CD4-positive, alpha-beta T cell (primary cell): ENCODE measurements at places on chromosomes 2 and 18.

DNA sequence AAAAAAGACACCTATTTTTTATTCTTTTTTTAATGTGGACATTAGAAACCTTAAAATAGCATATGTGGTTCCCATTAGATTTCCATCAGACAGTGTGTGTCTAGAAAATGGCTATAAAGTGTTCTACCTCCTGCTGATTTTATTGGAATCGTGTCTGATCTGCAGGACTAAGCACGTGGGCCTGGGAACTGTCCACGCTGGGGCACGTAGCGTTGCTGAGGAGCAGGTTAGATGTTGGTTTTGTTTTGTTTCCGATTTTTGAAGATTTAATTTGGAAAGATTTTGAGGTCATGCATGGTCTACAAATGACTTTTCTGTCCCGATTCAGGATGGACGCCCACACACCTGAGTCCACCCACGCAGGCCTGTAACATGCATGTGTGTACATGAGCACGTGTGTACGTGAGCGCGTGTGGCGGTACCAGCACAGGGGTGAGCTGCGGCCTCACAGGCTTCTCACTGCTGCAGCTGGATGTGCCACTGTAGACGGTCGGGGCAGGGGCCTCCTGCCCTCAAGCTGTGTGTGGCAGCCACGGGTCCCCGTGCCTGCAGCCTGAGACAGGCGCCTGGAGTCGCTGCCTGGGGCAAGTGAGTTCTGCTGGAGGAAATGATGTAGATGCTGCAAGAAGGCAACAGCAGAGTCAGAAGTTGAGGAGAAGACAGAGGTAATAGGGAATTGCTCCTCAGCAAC, 99.7 kb upstream of the CTDP1 start:
- DNase-seq, result no peak

GRCh38 chr2:10422732-10423399, 25.3 kb downstream of the ODC1 start:
- DNase-seq, result no peak

GRCh38 chr2:135762530-135762929, 20.9 kb downstream of the UBXN4 start:
- DNase-seq, result no peak

DNA sequence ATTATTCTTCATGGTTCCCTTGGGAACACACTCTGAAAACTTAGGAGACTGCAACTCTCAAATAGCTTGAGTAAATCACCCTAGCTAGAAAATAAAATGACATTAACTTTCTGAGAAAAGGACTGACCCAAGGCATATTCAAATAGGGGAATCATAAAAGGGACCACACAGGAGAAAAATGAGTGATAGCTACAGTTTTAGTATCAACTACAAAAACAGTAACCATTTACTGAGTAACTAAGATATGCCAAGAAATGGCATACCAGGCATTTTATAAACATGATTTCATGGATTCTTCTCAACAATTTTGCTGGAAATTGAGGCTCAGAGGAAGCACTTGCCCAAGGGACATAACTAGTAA, 84.5 kb downstream of the AFF3 start:
- no peak for DNase-seq

- DNase-seq, result no peak
These were observed 16.7 kb upstream of the WIPF1 start for GRCh38 chr2:174614261-174614660.

DNA sequence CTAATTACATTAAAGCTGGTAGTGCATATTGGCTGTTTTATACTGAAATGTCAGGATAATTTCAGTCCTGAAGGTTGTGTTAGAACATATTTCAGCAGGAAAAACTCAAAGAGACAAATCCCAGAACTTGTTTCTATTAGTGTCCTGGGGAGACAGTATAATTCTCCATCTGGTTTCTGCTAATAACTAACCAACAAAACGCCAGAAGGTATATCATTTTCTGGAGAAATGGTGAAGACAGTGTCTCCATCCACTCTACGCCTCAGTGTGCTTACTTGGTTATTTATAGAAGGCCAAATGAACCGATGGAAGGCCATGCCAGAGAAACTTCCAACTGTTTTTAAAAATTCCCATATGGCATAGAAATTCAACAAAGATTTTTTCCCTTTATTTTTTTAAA, 41.6 kb downstream of the GCA start:
- no peak for DNase-seq

GRCh38 chr18:2654928-2655177, 673 bp upstream of the SMCHD1 start:
- peak; percentile 65 for DNase-seq

GRCh38 chr2:204329016-204329415, 216.3 kb upstream of the PARD3B start:
- DNase-seq, result no peak

- DNase-seq, result no peak
These were observed 185.8 kb upstream of the ACVR2A start for GRCh38 chr2:147659051-147659450.

DNA sequence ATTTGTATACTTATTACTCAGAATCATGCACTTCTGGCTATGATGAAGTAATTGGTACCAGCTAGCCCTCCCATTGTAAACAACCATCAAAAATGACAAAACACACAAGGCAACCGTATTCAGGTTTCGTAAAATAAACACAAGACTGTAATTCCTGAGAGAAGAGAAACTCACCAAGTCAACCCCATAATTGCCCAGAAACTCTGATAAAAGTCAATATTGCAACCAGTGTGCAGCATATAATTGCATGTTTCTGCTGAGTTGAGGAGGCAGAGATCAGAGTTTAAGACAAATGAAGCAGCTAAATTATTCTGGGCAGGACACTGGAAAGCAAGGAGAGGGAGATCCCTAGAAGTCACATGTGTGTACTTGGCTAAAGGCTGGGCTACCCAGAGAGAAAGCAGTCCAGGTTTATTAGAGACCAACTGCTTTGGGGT, 90.3 kb downstream of the ROCK2 start:
- DNase-seq, result no peak

DNA sequence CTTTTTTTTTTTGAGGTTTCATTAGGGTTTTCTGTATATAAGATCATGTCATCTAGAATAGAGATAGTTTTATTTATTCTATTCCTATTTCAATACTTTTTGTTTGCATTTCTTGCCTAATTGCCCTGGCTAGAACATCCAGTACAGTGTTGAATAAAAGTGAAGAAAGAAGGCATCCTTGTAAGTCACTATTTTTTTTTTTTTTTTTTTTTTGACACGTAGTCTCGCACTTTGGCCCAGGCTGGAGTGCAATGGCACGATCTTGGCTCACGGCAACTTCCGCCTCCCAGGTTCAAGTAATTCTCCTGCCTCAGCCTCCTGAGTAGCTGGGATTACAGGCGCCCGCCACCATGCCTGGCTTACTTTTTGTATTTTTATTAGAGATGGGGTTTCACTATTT, 27.8 kb upstream of the RANBP2 start:
- no peak for DNase-seq

- no peak for DNase-seq
These were observed 51.9 kb upstream of the ZBTB7C start for GRCh38 chr18:48460929-48461583.

- no peak for DNase-seq
These were observed 12.2 kb downstream of the PKDCC start for GRCh38 chr2:42060028-42060427.

- DNase-seq, result peak; percentile 41
These were observed 90.9 kb upstream of the SMAD7 start for GRCh38 chr18:49041435-49042245.

GRCh38 chr2:216884347-216884746, 24.5 kb upstream of the TNP1 start:
- DNase-seq, result no peak

- peak; percentile 45 for DNase-seq
These were observed 874 bp downstream of the WDR43 start for GRCh38 chr2:28895189-28895893.

DNA sequence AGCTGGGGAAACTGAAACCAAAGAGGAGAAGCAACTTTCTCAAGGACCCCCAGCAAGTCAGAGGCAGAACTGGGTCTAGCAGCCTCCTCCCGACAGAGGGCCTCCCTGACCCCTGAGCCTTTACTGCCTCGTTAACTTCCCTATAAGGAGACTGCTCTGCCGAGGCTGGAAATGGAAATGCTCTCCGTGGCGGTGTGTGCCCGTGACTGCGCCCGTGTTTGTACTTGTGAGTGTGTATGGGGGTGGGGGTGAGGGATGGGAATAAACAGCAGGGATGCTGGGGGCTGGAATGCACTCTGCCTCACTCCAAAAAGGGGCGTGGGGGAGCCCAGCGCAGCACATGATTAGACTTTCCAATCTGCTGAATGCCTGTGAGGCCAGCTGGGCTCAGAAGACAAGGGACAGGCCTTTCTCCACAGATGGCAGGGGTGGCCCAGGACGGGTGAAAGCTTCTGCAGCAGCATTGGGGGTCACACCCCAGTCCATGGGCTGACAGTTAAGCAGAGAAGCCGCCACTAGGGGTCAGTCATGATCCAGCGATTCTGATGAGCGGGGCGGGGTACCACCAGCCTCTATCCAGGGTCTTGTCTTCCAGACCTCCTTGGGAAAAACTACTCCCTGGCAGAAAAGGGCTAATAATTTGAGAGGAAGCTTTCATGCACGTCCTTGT, 26.8 kb downstream of the MPHOSPH10 start:
- DNase-seq, result peak; percentile 42

- no peak for DNase-seq
These were observed 78.9 kb downstream of the ITGB1BP1 start for GRCh38 chr2:9344434-9344833.

DNA sequence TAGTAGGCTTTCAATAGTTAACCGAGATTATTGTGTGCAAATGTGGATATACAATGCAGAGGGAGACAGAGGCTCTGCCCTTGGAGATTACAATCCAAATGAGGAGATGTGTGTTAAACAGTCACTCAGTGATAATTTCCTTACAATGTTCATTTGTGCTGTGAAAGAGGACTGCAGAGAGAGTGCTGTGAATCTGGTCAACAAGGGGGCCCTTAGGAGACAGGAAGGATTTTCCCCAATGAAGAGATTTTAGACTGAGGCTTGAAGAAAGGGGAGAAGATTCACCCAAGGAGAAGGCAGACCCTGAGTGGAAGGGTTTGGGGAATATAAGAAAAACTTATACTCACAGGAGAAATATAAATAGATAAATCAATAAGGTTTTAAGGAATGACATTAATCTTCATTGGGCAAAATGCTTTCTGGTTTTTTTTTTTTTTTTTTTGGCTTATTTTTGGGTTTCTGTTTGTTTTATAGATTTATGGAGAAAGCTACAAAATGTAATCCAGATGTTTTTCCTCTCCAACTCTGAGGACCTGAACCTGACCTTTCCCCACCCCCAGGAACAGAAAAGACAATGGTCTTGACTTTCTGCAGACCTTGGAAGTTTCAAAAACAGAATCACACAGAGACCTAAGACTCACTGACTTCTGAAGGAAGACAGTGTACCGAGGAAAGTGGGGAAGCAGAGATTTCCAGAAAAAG, 151.3 kb upstream of the SERPINE2 start:
- DNase-seq, result no peak
